ENCODE measurements at places on chromosomes 1 and 21.

DNA sequence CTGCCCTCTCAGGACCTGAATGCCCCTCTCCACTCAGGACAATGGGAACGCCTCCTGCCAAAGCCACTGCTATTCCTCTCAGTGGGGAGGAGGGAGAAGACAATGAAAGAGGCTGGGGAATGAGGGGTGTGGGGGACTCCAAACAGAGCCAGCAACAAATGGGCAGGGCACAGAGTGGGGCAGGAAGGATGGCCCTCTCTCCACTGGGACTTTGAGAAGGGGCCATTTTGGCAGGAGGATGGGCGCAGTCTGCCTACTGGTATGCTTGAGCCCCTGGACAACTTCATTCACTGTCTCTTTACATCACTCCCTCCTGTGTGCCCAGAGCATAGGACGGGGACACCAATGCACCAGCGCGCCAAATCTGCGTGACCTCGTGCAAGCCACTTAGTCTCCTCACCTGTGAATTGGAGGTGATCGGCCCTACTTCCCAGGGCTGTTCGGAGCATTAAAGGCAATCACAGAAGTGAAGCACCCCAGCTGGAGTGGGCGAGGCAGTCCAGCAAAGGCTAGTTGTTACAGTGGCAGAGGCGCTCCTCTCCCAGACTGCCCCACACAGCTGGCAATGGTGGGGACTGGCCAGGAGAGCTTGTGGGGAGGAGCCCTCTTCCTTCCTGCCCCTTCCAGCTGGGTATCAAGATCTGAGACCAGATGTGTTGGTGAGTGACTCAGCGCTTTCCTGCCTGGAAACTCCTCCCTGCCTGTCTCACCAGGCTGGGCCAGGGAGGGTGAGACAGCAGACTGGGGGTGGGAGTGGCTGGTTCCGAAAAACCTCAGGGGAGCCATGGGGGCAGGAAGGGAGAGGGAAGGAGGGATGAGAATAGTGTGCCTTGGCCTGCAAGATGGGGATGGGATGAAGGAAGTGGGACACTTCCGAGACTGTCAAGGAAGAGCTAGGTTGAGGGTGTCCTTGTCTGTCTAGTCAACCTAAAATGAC is 22.4 kb upstream of the SYNC start:
- no peak for DNase-seq

DNA sequence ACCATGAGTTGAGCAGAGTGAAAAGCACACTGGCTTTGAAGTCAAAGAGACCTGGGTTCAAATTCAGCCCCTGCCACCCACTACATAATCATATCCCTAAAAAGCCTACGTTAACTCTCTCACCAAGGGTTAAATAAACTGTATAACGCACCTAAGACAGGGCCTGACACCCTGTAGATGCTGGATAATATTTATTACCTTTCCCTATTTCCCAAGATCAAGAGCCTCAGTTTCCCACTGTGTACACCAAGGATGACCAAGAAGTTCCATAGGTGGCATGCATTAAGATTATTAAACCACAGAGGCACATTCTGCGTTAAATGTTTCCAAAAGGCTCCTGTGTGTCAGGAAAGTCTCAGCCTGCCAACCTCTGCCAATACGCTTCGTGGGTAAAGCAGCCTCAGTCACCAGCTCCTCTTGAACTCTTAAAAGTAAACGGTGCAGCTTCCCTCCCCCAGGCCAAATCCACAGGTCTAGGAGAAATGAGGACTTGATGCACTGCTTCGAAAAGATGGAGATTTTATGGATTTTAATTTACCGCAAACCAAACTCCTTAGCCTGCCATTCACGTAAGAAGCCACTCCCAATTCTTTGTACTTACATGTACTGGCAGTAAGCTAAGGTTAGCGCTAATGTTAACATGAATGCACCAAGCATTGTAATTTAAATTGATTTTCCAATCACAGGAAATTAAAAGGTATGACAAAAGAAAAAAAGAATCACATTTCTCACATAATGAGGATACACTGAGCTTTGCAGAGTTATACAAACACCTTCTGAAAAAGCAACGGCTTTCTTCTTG is 2.6 kb downstream of the USP24 start:
- no peak for DNase-seq

DNA sequence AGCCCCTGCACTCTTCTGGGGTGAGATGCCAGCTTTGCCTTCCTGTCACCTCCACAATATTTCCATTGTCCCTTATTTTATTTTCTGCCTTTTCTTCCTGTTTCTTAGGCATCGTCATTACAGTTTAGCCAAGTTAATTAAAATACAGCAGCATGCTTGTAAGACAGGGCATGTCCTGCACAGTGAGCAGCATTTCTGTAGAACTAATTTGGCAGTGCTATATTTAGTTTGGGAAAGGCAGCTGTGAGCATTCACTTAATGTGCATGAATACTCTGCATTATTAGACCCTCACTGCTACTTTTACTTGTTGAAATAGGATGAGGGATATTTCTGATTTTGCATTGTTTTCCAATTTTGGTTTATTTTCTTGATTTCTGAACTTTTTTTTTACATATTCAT is 133.3 kb downstream of the KCNK2 start:
- no peak for DNase-seq

GRCh38 chr1:209815931-209816341 is 10.0 kb upstream of the IRF6 start:
- peak; percentile 93 for DNase-seq

DNA sequence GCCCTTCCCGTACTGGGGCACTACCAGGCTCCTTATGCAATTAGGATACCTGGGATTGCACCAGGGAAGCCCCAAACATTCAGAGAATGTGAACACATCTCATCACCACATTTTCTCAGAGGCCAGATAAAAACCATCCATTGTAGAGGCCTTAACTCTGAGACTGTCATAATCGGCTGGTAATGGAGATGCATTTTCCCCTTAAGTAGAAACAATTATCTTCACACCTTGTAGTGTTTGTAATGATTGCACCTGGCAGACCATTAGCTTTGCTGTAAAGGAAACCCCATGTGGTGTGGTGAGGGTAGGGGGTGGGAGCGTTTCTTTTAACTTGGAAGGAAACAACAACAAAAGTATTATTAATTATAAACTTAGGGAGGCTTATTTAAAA is 90.0 kb upstream of the TLR5 start:
- no peak for DNase-seq

DNA sequence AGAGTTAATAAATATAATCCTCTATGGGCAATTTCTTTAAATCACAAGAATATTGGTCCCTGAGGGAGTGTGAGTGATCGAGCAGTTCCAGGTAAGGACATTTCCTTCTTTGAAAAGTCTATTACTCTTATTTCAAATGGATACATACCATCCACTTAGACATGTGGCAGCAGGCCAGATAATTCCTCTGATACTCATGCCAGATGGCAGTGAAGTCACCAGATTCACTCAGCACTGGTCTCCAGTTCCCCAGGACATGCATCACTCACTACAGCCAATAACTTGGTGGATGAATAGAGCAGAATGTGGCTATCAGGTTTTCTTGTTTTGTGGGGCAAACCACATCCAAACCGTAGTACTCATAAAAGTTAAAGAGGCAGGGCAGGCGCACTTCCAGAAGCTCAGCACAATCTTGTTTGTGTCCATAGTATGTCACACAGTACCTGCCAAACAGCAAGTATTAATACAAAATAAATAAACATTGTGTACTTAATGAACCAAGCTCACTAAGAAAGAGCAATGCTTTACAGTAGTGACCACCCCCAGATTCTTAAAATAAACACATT is 74.2 kb upstream of the CD53 start:
- peak; percentile 42 for DNase-seq

DNA sequence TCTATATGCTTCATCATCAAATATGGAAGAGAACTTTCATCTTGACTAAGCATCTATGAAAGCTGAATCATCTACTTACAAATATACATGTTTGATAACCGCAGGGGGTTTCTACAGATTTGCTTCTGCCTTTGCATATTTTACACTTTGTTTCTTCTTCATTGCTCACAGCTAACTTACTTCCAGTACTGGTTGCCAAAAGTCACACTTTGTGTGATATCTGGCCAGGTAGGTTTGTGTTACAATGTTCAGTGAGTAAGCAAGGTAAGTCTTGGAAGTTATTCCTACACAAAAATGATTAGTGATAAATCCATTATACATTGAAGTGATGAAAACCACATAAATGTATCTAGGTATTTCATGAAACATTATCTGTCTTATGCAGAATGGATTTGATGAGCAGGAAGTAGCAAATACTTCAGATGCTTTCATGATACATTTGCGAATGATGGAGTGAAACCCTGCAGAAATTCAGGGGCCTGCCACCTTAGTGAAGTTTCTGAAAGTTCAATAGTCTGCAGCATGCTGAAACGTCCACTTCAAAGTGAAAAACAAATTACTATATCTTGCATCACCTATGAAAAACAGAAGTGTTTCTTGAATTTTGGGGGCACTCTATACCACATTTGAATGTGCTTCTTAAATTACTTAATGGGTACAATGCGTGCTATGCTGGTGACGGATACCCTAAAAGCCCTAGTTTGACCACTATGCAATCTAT is 187.3 kb downstream of the ATP6V1G3 start:
- DNase-seq = no peak

- no peak for DNase-seq
These were observed 2.4 kb downstream of the PARP1 start for GRCh38 chr1:226405411-226405988.

- no peak for DNase-seq
These were observed 16.5 kb upstream of the CFHR5 start for GRCh38 chr1:196960854-196961253.

DNA sequence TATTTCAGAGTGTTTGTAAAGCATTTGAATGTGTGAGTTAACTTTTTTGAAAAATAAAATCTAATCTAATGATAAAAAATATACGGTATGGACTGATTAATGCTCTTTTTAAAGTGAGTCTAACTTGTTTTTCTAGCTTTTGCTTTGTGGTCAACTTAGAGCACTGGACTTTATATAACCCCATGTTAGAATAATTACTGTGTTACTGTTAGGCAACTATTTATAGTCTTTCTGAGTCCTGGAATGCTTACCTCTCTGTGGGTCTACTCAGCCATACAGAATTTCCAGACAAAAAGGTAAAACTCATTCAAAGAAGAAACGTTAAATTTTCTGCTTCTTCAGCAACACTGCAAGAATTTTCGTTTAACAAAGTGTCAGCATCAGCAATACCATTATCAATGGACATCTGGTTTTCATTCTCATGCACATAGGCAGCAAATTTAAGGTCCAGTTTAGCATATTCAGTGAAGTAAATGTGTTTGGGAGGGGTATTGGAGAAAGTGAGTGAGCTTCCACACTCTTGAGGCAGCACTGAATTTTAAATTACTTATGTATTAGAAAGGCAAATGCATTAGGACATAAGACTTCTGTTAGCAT is 664.7 kb upstream of the NEGR1 start:
- no peak for DNase-seq

GRCh38 chr1:228370439-228370940 is 36.1 kb downstream of the TRIM11 start:
- DNase-seq = no peak

- DNase-seq = no peak
These were observed 10.8 kb upstream of the ADAM30 start for GRCh38 chr1:119906927-119907652.

GRCh38 chr1:29991025-29991424 is 732.4 kb downstream of the MATN1 start:
- DNase-seq = no peak

DNA sequence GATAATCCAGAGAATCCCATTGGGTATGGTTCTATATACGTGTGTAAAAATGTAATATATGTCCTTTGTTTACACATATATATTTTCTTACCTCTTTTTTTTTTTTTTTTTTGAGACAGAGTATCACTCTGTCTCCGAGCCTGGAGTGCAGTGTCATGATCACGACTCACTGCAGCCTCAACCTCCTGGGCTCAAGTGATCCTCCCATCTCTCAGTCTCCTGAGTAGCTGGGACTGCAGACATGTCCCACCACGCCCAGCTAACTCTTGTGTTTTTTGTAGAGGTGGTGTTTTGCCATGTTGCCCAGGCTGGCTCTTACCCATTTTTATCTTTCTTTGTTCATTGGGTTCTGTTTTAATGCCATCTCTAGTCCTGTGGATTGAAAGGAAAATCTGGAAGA is 59.5 kb downstream of the ZBTB17 start:
- no peak for DNase-seq

DNA sequence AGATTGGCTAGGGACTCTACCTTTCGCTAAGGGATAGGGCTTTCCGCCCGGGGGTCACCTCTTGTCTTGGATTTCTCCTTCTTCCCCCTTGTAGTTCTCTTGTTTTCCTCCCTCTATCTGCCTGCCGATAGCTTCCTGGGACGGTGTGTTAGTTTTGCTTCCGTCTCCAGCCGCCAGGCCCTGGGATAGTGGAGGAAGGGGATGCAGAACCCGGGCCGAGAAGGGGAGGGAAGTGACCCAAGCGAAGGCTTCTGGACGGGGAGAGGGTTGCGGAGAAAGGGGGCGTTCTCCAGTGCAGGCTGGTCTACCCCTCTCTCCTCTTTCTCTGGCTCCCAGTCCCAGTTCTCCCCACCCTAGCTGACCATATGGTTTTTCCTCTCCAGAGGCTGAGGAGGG is 871 bp downstream of the TUFT1 start:
- DNase-seq = no peak

DNA sequence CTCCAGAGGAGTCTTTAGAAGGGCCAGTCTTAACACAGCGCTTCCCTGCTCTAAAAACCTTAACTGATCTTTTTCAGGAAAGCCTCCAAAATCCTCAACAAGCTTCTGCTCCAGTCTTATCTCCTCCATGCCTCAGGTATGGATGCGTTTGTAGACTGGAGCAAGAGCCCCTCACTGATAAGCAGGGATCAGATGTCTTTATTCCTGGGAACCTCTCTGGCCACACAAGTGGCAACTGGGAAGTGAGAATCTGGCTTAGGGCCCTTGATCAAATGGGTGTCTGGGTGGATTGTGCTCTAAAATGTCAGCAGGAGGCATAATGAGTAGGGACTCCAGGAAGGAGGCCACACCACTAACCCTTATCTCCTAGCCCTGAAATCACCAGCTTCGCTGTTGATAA is 1.4 kb downstream of the ZBTB8A start:
- no peak for DNase-seq

- no peak for DNase-seq
These were observed 12.3 kb upstream of the RASSF5 start for GRCh38 chr1:206495011-206495461.

Measured in prostate gland (tissue), 2 donors.